ENCODE measurements at places on chromosomes 7 and 10. TPM values are rescaled to one million over a fixed set of nuclear protein-coding genes. Genes with fewer than 3 reads are reported as not detected.

The ASL gene
- total RNA-seq = 22.8 TPM

The GPR15LG gene
- not detected for total RNA-seq

The OGDHL gene
- total RNA-seq = 0.46 TPM

The SPDYE2B gene
- total RNA-seq = not detected

The CDK14 gene
- 0.34 TPM for total RNA-seq

The CPA2 gene
- total RNA-seq = 0.11 TPM

The PRKAR2B gene
- 2.3 TPM for total RNA-seq

The RARRES2 gene
- not detected for total RNA-seq

The TRIM74 gene
- not detected for total RNA-seq

The ZNF736 gene
- not detected for total RNA-seq

The PHYHIPL gene
- total RNA-seq = 0.53 TPM

The CHRM2 gene
- not detected for total RNA-seq

The ETV1 gene
- 2.1 TPM for total RNA-seq

The CADPS2 gene
- total RNA-seq = 0.03 TPM

The ACBD7 gene
- total RNA-seq = 1.1 TPM

The HOXA9 gene
- total RNA-seq = 0.41 TPM

The SEMA3E gene
- total RNA-seq = 1.8 TPM

The AKR1C2 gene
- total RNA-seq = 3,701 TPM

The HABP2 gene
- total RNA-seq = 0.09 TPM

The ENO4 gene
- 0.35 TPM for total RNA-seq

The MYOF gene
- total RNA-seq = 215 TPM

The NPC1L1 gene
- 0.06 TPM for total RNA-seq

The ICA1 gene
- 1.1 TPM for total RNA-seq

Measured in A549 treated with AZD2906 at 1 μM for 4 hours (cell line).